ENCODE measurements at places on chromosomes 12 and 14. TPM values are rescaled to one million over a fixed set of nuclear protein-coding genes. Genes with fewer than 3 reads are reported as not detected.

FAM90A1 gene
- total RNA-seq: 0.11 TPM

PPM1H gene
- total RNA-seq: not detected

SELPLG gene
- total RNA-seq: 163 TPM

GPRC5A gene
- not detected for total RNA-seq

BDKRB1 gene
- total RNA-seq: not detected

SCNN1A gene
- total RNA-seq: 0.43 TPM

CMKLR1 gene
- 1.0 TPM for total RNA-seq

KRT76 gene
- total RNA-seq: not detected

PRB2 gene
- total RNA-seq: not detected

KRT6C gene
- total RNA-seq: not detected

CCDC198 gene
- not detected for total RNA-seq

SRGAP1 gene
- total RNA-seq: 0.03 TPM

MAP3K9 gene
- total RNA-seq: 8.2 TPM

TSPAN11 gene
- total RNA-seq: not detected

ESR2 gene
- total RNA-seq: 0.11 TPM

SUSD6 gene
- total RNA-seq: 42.9 TPM

NR4A1 gene
- 8.8 TPM for total RNA-seq

STAB2 gene
- total RNA-seq: not detected

OXA1L gene
- total RNA-seq: 130 TPM

Data from activated naive CD8-positive, alpha-beta T cell treated with anti-CD3 and anti-CD28 coated beads, Interleukin-2, amount 10 ng/mL, durations not matched to agents 7 days and 5 days (primary cell).